ENCODE measurements at places on chromosomes 2 and 18. TPM values are rescaled to one million over a fixed set of nuclear protein-coding genes. Genes with fewer than 3 reads are reported as not detected.

NT5DC4 gene
- not detected for total RNA-seq

C2orf66 gene
- not detected for total RNA-seq

CLEC4F gene
- total RNA-seq: not detected

QPCT gene
- total RNA-seq: 11.2 TPM

SP9 gene
- not detected for total RNA-seq

ATP6V1B1 gene
- 1.9 TPM for total RNA-seq

C2orf74 gene
- total RNA-seq: 13.8 TPM

GAD1 gene
- 0.22 TPM for total RNA-seq

NPAS2 gene
- 17.2 TPM for total RNA-seq

INHBB gene
- not detected for total RNA-seq

OR6B2 gene
- not detected for total RNA-seq

ABCB6 gene
- 24.8 TPM for total RNA-seq

HOXD11 gene
- 0.22 TPM for total RNA-seq

IL36RN gene
- total RNA-seq: under 0.01 TPM

SCRN3 gene
- total RNA-seq: 19.3 TPM

GTF2A1L gene
- total RNA-seq: 0.43 TPM

KCNS3 gene
- 7.0 TPM for total RNA-seq

KYNU gene
- total RNA-seq: 4.6 TPM

TLX2 gene
- total RNA-seq: not detected

ACKR3 gene
- 0.66 TPM for total RNA-seq

POU3F3 gene
- total RNA-seq: not detected

FBXO41 gene
- 1.4 TPM for total RNA-seq

REG3G gene
- not detected for total RNA-seq

RGPD3 gene
- 0.22 TPM for total RNA-seq

CNTNAP5 gene
- not detected for total RNA-seq

KIF5C gene
- total RNA-seq: 0.14 TPM

KIF3C gene
- total RNA-seq: 17.5 TPM

Measured in placental pericyte (primary cell).